ENCODE measurements at places on chromosomes 3 and 15.

DNA sequence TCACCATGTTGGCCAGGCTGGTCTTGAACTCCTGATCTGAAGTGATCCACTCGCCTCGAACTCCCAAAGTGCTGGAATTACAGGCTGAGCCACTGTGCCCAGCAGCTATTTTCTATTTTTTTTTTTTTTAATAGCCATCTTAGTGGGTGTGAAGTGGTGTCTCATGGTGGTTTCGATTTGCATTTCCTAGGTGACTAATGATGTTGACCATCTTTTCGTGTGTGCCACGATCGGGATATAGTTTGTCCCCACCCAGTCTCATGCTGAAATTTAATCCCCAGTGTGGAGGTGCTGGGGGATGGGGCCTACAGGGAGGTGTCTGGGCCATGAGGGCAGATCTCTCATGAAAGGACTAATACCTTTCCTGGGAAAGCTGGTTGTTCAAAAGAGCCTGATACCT is 41.8 kb upstream of the MUC13 start:
- DNase-seq: no peak

DNA sequence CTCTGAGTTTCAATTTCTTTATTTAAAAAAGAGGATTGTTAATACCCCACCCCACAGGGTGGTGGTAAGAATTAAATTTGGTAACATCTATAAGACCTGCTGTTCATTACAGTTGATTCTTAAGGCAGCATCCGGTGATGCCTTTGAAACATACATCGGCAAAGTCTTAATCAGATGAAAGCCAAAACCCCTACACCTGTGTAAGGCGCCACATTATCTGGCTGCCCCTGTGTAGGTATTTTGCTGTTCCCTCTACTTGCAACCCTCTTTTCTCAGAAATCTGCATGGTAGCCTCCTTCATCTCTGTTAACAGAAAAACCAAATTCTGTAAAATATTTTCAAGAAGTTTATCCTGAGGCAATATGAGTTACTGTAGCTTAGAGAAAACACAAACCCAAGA is 90.0 kb downstream of the ST6GAL1 start:
- no peak for DNase-seq

GRCh38 chr3:35486295-35486694 is 153.0 kb upstream of the ARPP21 start:
- no peak for DNase-seq

DNA sequence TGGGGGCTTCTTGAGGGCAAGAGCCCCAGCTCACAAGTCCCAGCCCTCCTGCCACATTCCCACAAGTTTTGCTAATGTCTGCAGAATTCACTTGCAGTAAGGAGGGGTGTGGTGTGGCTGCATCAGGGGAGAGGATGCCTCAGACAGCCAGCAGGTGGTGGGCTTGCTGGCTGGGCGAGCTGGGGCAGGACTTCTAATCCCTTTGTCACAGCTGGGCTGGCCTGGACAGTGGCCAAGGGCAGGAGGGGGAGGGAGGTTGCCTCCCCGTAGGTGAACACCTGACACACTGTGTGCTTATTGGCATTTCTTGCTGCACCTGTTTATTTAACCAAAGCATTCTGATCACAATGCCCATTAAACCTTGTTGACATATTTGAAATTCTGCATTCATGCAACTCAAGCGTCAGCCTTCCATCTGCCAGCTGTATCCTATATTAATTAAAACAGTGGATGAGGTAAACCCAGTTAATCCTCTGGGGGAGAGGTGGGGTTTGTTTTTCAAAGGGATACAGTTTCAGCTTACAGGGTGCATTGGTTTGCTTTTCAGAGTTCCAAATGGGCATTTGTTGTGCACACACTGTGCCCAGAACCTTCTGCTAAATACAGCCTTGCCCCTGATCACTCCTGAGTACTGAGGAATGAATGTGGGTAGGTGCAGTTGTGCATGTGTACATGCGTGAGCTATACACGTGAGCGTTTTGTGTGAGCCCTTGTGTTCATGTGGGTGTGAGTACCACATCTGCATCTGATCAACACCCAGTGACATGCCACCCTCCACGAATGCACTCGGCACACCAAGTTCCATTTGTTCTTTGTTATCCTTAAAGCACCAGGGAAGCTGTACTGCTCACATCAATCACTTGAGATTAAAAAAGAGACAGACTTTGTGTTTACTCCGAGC is 268.7 kb downstream of the XXYLT1 start:
- DNase-seq: no peak

DNA sequence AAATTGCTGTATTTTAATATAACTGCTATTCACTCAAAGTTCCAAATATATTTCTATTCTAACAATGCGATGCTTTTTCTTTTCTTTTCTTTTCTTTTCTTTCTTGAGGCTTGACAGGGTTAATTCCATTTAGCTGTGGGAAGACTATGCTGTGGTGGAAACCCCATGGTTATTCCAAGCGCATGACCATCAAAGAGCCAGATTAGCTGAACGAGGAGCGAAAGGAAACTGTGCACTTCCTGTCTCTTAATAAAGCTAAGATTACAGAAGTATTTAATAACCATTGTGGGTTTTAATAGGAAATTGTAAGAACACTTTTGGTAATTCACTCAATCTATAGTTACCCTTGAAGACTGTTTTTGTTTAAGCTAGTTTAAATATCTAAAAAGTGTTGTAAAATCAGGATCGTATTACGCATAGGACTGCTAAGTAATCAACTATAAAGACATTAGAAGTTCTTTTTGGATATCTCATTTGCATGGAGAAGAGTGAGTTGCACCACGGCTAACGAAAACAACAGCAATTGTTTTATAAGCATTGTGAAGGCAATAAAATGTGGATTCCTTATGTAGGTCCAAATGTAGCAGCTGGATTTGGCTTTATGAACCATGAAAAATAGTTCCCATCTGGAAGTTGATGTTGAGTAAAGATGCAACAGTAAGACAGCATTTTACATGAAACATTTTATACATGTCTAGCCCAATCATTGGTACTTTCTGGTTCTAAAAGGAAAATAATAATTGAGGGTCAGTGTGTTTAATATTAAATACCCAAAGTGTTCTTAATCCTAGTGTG is 105.4 kb downstream of the ZIC1 start:
- DNase-seq: no peak

DNA sequence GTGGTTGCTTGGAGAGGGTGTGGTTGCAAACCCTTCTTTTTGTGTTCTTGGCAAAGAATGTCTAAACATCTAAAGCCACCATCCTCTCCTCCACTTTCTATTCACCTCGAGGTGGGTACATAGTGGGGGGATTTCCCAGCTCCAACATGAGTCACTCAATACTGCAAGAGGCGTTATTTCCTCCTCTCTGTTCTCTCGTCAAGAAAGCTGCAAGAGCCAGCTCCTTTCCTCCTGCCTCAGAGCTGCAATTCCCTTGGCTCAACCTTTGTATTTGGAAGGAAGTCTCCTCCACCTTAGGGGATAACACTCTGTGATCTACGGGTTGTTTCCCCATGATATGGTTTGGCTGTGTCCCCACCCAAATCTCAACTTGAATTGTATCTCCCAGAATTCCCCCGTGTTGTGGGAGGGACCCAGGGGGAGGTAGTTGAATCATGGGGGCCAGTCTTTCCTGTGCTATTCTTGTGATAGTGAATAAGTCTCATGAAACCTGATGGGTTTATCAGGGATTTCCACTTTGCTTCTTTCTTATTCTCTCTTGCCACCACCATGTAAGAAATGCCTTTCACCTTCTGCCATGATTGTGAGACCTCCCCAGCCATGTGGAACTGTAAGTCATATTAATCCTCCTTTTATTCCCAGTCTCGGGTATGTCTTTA is 138.4 kb downstream of the PLCL2 start:
- no peak for DNase-seq

GRCh38 chr3:100873611-100874010 is 119.6 kb downstream of the ABI3BP start:
- DNase-seq: no peak
